ENCODE measurements at places on chromosomes 5 and 9.

DNA sequence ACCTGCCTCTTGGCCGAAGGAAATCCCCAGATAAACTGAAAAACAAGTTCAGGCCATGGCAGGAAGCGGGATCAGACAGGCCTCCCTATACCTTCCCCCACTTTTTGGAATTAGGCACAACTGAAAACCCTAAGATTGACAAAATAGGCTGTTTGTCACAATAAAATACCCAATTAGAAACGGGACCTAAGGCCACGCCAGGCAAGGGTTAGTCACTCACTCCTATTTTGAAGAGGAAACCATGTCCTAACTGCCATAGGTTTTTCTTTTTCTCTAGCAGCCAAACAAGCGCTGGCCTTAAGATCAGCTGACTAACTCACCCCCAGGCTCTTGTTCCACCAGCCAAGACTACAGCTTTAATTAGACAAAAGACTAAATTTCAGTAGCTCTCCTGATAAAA lies 11.9 kb downstream of the FBP2 start:
- no peak for DNase-seq

GRCh38 chr5:37882636-37883035 lies 42.8 kb upstream of the GDNF start:
- DNase-seq = no peak

DNA sequence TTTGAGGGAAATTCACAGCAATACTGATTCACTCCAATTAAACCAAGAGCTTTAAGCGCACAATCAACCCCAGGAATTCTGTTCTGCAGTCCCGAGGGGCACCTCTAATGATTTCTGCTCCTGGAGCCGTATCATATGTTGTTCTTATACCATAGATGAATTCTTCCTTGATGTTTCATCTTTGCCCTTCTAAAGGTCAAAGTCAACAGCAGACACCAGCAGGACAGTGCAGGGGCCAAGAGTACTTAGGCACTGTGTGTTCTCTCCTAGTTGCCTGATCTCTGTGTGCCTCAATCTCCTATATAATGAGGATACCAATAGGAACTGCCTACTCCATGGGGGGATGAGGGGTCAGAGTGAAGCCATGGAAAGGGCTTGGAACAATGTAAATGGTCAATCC lies 16.5 kb downstream of the EPB41L4B start:
- no peak for DNase-seq

GRCh38 chr9:121318631-121319382 lies 50.8 kb downstream of the GSN start:
- no peak for DNase-seq

- DNase-seq = no peak
Observed at GRCh38 chr9:85569988-85570387, 171.8 kb downstream of the AGTPBP1 start.

GRCh38 chr9:104774132-104774531 lies 10.2 kb downstream of the NIPSNAP3B start:
- DNase-seq = no peak

DNA sequence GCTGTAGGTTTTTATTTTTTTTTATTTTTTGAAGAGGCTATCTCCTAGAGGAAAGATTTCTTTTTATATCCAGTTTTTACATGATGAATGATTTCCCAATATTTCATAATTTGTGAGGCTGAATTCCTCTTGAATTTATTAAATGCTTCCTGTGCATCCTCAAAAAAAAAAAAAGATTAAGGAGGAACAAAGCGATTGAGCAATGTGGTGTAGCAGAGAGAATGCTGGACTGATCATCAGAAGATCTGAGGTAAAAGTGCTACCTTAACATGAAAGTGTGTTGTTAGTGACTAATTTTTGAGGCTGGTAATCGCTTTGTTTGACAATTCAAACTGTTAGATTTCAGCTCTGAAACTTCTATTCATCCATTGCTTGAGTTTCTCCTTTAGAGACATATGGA lies 125.1 kb downstream of the ESM1 start:
- no peak for DNase-seq

DNA sequence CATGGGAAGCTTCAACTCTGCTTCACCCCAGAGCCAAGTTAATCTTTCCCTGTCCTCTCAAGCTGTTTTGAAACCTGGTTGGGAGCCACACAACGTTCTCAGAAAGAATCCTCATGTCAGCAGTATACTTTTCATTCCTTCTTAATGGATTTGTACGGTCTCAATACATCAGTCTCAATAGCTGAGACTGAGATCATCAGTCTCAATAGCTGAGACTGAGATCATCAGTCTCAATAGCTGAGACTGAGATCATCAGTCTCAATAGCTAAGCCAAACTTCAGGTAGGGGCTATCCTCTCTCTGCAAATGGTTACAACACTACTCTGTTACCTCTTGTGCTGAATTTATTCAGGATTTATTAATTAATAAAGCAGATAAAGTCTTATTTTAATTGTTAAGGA lies 1317.4 kb upstream of the CDH9 start:
- no peak for DNase-seq

DNA sequence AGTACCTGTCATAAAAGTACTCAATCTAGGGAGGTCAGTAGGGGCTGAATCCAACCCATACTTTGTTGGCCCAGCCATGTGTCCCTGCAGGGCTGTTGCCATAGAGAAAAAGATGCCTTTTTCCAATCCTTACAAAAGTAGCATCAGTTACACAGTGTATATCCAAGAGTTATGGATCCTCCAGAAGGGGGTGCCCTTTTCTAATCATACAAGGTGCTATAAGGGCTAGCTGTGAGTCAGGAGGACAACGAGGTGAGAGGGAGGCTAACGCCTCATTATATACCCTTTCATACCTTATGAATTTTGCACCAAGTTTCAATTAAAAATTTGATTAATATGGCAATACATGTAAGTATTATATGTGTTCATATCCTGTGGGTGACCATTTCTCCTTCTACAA lies 4.8 kb downstream of the KIAA0825 start:
- DNase-seq = no peak

DNA sequence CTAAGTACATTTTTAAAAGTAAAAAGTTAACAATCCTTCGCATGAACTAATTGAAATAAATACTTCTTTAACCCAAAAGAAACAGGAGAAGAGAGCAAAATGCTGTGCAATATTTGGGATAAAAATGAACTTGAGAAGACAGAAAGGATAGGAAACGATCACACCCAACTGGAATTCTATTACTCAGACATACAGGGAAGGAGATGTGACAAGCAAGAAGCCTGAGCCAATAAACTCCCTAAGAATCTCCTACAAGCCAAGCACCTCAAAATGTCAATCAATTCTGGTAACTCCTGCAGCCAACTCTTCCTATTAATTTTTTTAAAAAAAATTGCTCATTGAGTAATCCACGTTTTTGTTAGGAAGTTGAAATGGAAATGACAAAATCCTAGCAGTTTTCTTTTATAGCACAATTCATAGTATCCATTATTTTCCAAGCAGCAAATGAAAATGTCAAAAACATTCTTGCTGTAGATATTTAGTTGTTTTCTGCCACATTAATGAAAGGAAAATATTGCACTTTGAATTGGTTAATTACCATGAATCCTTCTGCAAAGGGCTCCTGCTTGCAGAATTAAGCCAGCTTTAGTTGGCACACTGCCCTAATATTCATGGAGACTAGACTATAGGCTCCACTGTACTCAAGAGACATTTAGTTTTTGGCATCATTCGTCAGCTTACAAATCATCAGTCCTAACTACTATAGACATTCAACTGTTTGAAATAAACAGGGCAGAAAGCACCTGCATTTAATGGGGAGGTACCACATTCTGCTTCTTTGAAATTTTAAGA lies 89.0 kb downstream of the RFX3 start:
- no peak for DNase-seq

- DNase-seq = no peak
Observed at GRCh38 chr9:115930472-115930871, 223.1 kb upstream of the PAPPA start.

- no peak for DNase-seq
Observed at GRCh38 chr9:106921341-106921899, 58.5 kb downstream of the ZNF462 start.

- no peak for DNase-seq
Observed at GRCh38 chr9:132910376-132910775, 31.7 kb downstream of the SPACA9 start.

GRCh38 chr9:93299418-93300174 lies 115.7 kb downstream of the WNK2 start:
- DNase-seq = no peak

- no peak for DNase-seq
Observed at GRCh38 chr5:35319333-35320002, 89.2 kb upstream of the PRLR start.

DNA sequence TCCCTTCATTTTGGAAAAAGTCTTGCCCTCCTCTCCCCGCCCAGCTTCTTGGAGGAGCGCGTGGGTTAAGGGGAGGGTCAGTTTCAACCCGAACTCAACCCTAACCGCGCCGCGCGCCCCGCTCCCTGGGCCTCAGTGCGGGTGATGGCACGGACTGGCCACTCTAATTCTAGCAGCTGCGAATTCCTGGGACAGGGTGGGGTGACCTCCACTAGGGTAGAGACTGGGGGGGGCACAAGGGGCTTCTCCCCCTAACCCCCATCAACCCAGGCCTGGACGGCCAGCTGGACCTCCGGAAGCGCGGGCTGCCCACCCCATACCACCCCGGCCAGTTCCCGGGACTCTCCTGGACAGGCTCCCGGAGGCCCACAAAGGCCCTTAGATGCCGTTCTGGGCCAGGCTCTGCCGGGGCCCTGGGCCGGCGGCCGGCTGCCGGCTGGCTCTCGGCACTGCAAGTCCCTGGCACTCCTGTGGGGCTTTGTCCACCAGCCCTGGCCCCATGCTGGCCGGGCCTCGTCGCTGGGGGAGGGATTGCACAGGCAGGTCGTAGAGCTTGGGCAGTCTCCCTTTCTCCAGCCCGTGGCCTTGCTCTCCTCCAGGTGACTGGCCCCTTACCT lies 7.2 kb upstream of the PSD2 start:
- no peak for DNase-seq

GRCh38 chr9:131590449-131590848 lies 45.1 kb downstream of the PRRT1B start:
- DNase-seq = no peak

DNA sequence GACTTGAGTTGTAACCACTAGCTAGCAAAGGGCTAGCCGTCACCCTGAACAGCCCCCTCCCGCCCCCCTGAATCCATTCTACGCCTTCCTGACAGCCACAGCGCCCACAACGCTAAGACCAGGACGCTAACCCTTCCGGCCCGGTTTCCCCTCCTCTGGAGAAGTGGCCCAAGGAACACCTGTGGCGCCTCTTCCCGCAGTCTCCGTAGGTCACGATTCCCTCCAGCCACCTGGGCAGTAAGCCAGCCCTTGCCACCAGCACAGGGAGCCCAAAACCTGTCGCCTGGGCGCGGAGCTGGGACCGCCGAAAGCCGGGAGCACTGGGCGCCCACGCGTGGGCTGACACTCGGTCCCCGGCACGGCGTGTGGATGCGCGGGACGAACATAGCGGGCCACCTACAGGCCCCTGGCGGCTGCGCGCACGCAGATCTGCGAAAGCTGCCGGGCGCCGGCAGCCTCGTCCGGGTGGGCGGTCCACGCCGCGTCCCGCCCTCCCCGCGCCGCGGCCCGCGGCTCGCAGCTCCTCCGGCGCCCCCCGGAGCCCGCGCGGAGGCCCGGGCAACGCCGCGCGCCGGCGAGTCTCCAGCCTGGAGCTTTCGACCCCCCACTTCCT lies 596 bp downstream of the IRF1 start:
- DNase-seq = no peak

DNA sequence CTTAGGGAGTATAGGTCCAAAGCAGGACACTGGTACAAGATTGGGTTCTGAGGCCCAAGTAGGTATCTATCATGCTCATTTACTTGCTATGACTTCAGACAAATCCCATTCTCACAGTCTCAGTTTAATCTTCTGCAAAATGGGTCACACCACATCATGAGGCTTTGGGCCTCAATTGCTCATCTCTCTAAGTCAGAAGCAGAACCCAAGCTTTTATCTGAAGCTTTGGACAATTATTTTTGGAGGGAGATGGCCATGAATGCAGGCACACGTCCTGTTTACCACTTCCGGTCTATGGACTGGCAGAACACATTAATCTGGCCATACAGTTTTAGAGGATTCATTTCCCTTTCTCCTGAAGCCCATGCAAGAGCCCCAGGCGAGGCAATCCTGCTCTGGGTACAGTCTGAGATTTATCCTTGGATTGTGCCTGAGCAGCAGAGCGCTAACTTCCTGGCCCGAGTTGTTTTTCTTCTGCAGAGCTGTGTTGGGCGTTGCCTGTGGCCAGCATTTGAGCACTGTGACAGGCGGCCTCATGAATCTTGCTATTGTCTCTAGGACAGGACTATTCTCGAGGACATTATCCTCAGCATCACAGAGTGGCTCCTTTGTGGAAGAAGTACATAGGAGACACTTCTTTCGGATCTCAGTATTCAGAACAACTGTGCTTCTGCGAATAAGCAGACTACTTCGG lies 16.1 kb downstream of the SLC22A4 start:
- DNase-seq = no peak

GRCh38 chr9:82729141-82729540 lies 333.8 kb downstream of the RASEF start:
- DNase-seq = no peak

DNA sequence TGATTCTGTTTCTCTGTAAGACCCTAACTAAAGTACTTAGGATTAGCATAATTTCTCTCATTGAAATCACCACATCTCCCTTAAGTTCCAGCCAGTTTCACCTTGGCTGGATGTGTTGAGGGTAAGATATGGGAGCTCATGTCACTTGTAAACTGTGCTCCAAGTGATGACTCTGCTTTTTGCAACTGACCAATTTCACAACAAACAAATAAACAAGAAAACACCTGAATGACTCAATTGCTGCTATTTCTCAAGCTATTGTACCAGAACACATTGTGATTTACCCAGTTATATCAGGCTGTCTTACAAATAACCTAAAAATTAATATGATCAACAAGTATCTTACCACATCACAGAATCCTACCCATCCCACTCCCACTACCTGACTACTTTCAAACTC lies 379.1 kb upstream of the KIF2A start:
- DNase-seq = no peak

DNA sequence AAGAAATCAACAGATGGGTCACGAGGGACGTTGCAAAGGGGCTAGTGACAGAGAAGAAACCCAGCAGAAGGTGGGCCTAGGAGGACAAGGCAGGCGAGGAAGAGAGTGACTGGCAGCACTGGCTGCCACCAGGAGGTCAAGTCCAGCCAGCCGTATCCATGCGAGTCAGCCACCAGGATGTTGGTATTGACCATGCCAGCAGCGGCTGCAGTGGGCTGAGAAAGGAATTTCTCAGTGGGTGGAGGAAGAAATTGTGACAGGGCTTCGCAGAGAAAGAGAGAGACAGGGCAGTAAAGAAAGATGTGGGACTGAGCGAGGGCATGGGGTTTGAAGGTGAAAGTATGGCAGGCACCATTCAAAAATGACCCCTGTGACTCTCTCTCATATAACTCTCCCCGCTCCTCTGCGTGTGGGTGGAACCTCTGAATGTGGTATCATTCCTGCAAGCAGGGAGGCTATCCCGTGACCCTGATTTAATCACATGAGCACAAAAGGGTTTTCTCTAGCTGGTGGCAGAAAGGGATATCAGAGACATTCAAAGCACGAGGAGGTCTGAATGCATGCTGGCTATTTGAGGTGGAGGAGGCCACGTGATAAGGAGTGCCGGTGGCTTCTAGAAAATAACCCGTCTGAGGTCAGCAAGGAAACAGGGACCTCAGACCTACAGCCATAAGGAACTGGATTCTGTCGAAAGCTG lies 45.4 kb upstream of the FBXW11 start:
- DNase-seq = no peak

GRCh38 chr9:94923326-94924089 lies 197.0 kb downstream of the AOPEP start:
- DNase-seq = no peak
